ENCODE measurements at places on chromosomes 6 and 20.

- no peak for DNase-seq
Measured at GRCh38 chr6:159908979-159909378, 18.2 kb downstream of the MAS1 start.

DNA sequence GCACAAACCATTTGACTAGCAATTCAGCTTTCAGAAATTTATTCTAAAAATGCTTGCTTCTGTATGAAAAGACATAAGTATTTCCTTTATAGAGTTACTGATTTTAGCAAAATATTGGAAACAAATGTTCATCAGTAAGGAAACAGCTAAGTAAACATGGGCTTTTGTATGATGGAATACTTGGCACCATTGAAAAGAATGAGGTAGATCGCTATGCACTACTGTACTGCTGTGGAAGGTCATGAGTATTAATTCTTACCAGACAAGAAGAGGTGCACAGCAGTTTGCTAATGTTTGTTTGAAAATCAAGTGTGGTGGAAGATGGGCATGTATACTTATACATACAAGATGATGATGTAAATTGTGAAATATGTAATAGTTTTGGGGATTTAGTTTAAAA, 73.0 kb downstream of the FARS2 start:
- DNase-seq, result no peak

DNA sequence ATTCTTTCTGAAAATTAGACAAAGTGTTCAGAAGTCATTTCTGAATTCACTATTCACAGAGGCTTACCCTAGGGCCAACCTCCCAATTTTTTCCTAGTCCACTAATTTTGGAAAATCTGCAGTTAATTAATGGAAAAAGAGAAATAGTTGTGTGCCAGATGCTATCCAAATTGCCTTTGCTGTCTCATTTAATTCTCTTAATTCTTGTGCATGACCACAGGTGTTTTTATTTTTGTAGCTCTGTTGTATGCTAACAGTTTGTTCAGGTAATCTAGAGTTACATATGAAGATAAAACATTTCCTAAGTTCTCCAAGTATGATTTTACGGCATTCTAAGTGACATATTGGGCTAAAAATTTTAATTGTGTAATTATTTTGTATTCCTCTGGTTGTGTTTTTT, 96.8 kb downstream of the SCAF8 start:
- no peak for DNase-seq

DNA sequence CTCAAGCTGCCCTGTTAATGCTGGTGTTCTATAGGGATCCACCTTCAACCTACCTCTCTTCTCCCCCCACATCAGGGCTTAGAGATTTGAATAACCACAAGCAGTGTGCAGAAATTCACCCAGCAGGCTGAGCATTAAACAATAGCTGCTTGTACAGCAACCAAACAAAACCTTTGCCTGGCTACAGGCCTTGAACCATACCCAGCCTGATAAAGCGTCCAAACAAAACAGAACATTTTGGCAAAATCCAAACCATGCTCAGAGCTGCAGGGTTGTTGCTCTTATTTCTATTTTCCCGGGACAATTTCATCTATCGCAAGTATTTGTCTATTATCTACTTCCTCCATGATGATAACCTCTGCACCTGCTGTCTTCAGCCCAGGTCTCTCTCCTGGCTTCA, 142.3 kb downstream of the UNC5CL start:
- DNase-seq, result no peak

- DNase-seq, result no peak
Measured at GRCh38 chr6:132571774-132572173, 1.7 kb downstream of the TAAR6 start.

- no peak for DNase-seq
Measured at GRCh38 chr20:10992731-10993130, 318.9 kb upstream of the JAG1 start.

GRCh38 chr6:4352731-4353130, 217.4 kb upstream of the ECI2 start:
- DNase-seq, result no peak

DNA sequence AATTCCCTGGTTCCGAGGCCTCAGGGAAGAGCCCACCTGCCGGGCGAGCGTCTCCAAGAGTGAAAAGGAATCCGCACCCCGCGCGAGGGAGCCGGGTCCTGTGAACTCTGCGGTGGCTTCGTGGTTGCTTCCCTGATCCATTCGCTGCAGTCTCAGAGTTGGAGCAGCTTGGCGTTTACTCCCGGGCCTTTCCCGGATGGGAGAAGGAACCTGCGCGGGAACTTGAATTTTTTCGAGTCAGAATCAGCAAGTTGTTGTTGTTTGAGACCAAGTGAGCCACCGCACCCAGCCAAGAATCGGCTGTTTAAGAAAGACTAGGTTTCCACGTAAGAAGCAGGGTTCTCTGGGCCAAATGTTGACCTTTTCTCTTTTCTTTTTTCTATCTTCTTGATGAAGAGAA, 12.9 kb downstream of the PRSS16 start:
- DNase-seq, result no peak

DNA sequence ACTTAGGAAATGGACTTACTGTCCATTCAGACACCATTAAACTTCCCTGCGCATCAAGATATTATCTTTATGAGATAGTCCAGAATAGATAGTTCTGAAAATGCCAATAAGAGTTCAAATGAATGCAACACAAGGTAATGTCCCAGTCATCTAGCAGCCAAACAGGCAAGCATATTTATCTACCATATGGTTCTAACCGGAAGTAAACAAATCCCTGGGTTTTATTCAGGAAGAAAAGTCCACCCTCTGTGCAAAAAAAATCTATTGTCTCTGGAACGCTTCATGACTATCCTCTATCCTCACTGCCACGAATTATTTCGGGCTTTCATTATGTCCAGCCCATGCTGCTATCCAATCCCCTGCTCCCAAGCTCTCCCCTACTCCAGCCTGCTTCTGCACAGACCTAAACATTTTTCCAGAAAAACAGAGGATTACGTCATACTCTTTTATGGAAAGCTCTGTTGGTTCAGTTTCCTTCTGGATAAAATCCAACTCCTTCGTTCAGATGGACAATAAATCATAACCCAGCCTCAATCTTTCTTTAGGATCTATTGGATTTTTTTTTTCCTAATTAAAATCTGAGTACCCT, 11.4 kb downstream of the PPIL6 start:
- no peak for DNase-seq

DNA sequence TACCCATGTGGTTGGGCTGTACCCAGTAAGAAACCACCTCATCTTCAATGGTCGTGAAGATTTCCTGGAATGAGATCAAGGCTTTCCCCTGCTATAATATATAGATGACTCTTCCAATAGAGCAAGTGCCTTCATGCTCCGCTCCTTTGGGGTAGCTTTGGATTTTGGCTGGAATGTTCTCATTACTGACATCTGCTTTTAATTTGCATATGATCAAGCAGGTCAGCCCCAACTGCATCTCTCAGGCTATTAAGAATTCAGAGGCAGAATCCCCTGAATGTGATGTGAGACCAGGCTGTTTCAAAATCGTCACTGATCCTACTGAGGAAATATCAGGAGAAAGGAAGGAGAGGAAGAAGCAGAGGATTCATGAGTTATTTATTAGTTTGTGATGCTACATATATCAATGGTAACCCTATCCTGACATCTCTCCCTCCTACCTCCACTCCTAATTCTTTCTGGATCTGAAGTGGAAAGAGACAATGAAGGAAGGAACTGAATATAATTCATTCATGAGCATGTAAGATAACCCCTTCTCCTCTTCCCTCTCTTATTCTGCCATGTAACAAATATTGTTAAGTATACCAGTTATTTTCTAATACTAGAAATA, 47.6 kb upstream of the FUCA2 start:
- DNase-seq, result no peak

GRCh38 chr20:5890773-5891441, 59.4 kb downstream of the TRMT6 start:
- DNase-seq, result no peak

DNA sequence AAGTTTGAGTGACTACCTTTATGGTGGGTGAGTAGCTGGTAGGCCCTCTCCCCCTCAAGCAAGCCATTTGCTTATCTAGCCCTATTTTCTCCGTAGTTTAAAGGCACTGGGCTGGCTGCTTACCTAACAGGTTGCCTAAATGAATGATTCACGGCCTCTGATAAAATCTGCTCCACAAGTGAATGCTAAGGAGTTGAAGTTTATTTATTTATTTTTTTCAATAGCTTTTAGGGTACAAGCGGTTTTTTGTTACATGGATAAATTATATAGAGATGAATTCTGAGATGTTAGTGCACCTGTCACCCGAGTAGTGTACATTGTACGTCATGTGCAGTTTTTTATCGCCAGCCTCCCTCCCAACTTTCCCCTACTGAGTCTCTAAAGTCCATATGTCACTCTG, 8.3 kb upstream of the CDH26 start:
- no peak for DNase-seq

GRCh38 chr20:3781153-3781910, at the start of gene SPEF1:
Gene SPEF1, minus strand, starts transcription at chr20:3781448. Its CDS starts 161 bp downstream, at chr20:3781287.
- DNase-seq, result peak; percentile 91

- no peak for DNase-seq
Measured at GRCh38 chr6:33808641-33809180, 4.9 kb upstream of the MLN start.

DNA sequence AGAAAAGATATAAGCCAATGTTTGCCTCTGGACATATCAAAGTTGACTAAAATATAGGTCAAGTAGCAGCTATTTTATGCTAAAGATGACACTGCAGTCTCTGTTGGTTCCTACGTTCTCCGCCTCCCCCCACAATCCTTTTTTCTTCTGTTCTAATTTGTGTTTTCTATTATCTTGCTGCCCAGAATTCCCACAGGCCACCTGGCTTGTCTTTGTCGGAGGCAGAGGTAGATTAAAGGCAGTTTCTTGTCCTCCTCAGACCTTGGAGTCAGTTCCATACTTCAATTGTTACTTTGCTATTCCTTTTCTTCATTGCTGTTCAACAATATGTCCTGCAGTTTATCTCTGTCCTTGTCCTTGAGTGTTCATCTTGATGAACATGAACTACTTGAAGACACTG, 3.6 kb upstream of the ELOVL5 start:
- DNase-seq, result no peak

- DNase-seq, result no peak
Measured at GRCh38 chr6:11140056-11140455, 28.5 kb upstream of the ERVFRD-1 start.

GRCh38 chr6:43091436-43091991, 15.4 kb downstream of the PTK7 start:
- no peak for DNase-seq

GRCh38 chr20:45098103-45098773, 2.7 kb downstream of the KCNS1 start:
- DNase-seq, result no peak

- no peak for DNase-seq
Measured at GRCh38 chr20:23277316-23277715, 73.3 kb upstream of the NXT1 start.

GRCh38 chr20:31879143-31879987, 8.9 kb downstream of the TTLL9 start:
- peak; percentile 81 for DNase-seq

DNA sequence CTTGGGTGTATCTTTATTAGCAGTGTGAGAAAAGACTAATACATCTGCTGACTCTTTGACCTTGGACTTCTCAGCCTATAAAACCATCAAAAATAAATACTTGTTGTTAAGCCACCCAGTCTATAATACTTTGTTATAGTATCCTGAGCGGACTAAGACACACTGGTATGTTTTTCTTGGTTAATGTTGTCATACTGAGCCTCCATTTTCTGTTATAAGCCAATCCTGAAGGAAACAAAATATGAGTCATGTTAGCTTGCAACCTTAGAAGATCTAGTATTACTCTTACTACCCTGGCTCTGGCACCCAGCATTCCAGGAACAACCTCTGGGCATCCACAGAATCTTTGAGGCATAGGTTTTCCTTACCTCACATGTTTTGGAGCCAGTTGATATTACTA, 307.2 kb downstream of the FRK start:
- no peak for DNase-seq

- no peak for DNase-seq
Measured at GRCh38 chr6:37748118-37748517, 50.4 kb upstream of the MDGA1 start.

GRCh38 chr6:168876956-168877355, 376.7 kb downstream of the THBS2 start:
- no peak for DNase-seq

GRCh38 chr6:133504761-133505160, 263.6 kb downstream of the EYA4 start:
- DNase-seq, result no peak

DNA sequence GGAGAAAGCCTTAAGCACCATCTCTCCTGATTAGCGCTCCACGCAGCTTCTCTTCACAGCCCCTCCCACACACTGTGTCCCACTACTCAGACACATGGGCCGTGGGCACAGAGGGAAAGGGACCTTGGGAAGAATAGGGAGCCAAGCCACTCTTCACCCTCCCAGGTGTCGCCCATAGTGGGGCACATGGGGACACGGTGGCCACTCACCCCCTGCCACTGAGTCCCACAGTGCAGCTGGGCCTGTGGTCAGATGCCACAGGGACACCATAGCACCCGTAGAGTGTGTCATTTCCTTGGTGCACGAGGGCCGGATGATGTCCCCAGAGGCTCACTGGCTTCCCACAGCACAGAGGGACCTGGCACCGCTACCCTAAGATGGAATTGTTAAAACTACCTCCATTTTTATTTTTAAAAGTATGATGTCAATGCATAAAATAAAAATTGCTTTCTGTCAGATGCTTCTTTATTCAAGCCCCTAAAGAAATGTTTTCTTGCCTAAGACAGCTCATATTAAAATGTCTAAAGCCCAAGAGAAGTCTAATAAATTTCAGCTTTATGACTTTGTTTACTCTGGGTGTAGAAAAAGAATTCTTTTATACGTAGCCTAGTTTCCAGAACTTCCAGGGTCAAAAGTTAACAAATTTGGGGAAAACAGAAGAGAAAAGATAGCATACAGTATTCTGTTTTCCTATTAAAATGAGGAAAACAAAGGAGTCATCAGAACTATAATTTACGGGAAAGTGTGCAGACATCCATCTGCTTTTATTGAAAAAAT, 191.0 kb upstream of the SNX9 start:
- DNase-seq, result no peak

DNA sequence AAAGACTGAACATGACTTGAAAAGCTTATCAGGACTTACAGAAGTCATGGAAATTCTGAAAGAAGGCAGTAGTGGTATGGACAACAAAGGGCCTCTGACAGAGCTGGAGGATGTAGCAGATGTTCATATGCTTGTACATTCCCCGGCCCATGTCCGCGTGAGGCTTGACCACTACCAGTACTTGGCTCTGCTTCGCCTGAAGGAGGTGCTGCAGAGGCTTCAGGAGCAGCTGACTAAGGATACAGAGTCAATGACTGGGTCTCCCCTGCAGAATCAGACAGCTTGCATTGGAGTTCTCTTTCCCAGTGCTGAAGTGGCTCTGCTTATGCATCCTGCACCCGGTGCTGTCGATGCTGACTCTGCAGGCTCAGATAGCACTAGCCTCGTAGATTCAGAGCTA, 29.2 kb downstream of the TAF11 start:
- no peak for DNase-seq

GRCh38 chr6:43428874-43429273, 1.5 kb downstream of the ABCC10 start:
- DNase-seq, result no peak

- no peak for DNase-seq
Measured at GRCh38 chr6:30130179-30130679, 5.7 kb upstream of the TRIM40 start.

- no peak for DNase-seq
Measured at GRCh38 chr6:71029555-71029954, 72.7 kb upstream of the B3GAT2 start.

- DNase-seq, result peak; percentile 93
Measured at GRCh38 chr6:111096246-111096645, 8.9 kb downstream of the SLC16A10 start.

GRCh38 chr6:48835421-48835958, 627.6 kb downstream of the MMUT start:
- DNase-seq, result peak; percentile 4

- DNase-seq, result peak; percentile 36
Measured at GRCh38 chr20:47220161-47220582, 136.3 kb downstream of the ZMYND8 start.

Data from RPMI8226 (cell line).